ENCODE measurements at places on chromosomes 12 and 14.

GRCh38 chr12:54935235-54935951, 49.2 kb downstream of the TESPA1 start:
- peak; percentile 93 for DNase-seq

GRCh38 chr12:121009741-121010140, 6.5 kb downstream of the C12orf43 start:
- peak; percentile 60 for DNase-seq

DNA sequence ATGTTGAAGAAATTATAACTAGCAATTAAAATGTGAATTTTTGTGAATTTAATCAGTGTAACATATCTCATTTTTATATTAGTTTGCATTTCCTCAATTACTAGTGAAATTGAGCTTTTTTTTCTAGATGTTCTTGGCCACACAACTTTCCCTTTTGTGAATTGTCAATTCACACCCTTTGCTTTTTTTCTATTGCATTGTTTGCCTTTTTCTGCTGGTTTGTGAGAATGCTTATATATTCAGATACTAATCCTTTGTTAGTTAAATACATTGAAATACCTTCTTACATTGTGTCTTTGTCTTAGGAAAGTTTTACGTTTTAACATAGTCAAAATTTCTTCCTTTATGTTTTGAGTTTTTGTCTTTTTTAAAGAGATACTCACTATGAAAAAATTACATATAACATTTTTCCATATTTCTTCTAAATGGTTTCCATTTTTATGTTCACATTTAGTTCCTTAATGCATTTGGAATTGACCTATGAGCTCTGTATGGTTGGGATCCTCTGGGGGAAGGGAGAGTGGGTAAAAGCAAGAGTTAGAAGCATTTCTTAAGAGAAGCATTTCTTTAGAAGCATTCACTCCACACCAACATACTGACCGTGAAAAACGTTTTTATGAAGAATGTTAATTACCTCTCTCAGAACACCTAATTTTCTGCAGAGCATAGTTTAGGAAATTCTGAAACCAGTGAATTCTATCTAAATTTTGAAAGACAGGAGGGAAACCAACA, 126.0 kb downstream of the CAPZA3 start:
- no peak for DNase-seq

DNA sequence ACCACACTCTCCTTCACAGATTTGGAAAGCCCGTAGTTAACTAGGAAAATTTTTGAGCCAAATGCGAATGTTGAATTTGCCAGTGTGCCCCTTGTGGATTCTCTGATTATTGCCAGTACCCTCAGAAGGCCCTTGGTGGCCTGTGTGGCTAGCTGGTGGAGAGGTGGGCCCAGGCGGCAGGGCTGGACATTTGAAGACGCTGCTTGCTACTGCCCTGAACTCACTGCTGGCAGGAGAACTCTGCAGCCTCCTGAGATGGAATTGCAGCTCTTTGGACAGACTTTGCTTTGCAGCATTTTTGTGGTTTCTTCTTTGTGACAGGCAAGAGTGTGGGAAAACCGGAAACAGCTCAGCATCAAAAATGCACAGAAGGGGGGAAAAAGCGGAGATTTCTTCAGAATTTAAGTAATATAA, 97.6 kb downstream of the TGFB3 start:
- peak; percentile 76 for DNase-seq

DNA sequence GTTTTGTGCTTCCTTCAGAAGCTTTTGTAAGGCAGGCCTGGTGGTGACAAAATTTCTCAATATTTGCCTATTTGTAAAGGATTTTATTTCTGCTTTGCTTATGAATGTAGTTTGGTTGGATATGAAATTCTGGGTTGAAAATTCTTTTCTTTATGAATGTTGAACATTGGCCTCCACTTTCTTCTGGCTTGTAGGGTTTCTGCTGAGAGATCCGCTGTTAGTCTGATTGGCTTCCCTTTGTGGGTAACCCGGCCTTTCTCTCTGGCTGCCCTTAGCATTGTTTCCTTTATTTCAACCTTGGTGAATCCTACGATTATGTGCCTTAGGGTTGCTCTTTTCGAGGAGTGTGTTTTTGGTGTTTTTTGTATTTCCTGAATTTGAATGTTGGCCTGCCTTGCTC, 58.2 kb downstream of the NUBPL start:
- no peak for DNase-seq

GRCh38 chr14:105021656-105022275, 883 bp upstream of the CDCA4 start:
- DNase-seq: peak; percentile 70

DNA sequence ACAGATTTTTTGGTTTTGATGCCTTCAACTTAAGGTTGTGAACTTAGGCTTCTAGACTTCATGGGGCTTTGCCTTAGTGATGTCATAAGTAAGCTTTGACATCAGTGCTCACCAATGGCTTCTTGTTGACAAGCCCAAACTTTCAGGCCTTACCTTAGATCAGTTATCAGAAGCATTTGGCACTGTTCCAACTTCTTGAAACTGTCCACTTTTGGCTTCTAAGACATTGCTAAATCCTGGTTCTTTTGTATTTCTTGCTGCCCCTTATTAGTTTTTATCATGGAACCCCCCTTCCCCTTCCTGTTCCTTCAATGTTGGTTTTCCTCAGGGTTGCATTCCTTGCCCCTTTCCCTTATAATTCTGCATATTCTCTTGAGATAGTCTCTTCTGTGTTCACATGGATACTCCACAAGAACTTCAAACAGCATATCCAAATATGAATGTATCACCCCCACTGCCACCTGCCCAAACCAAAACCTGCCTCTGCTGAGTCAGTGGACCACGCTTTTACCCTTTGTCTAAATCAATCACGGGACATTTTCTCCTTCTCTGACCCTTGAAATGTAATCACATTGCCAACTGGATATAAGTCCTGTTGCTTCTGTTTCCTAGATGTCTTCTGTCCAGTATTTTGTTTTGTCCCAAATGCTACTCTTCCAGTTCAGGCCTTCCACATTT, 7.9 kb downstream of the PFKM start:
- peak; percentile 8 for DNase-seq

GRCh38 chr14:41350476-41350875, 256.2 kb upstream of the LRFN5 start:
- no peak for DNase-seq

DNA sequence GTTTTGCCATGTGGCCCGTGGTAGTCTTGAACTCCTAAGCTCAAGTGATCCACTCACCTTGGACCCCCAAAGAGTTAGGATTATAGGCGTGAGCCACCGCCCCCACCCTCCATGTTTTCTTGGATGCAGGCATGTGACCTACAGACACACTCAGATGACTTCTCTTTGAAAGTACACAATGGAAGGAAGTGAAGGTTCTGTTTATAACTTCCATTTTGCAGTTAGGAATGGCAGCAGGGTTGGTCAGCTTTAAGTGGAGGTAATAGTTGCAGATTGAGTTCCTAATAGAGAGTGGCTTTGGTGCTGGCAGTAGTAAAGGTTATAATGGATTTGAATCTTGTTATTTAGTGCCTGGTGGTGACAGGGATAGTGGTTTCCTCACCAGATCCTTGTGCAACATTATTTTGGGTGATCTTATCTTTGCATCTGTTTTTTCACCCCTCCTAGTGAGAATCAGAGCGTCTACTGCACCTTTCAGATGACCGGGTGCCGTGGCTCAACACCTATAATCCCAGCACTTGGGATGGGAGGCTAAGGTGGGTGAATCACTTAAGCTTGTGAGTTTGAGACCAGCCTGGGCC, 15.3 kb downstream of the LARP4 start:
- no peak for DNase-seq

DNA sequence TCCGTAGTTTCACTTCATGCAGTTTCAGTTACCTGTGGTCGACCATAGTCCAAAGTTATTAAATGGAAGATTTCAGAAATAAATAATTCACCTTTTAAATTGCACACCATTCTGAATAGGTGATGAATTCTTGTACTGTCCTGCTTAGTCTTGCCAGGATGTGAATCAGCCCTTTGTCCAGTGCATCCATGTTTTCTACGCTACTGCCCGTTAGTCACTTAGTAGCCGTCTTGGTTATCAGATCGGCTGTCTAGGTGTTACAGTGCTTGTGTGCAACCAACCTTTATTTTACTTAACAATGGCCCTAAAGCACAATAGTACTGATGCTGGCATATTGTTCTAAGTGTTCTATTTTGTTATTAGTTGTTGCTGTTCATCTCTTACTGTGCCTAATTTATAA, 146.7 kb downstream of the ACSS3 start:
- DNase-seq: no peak

DNA sequence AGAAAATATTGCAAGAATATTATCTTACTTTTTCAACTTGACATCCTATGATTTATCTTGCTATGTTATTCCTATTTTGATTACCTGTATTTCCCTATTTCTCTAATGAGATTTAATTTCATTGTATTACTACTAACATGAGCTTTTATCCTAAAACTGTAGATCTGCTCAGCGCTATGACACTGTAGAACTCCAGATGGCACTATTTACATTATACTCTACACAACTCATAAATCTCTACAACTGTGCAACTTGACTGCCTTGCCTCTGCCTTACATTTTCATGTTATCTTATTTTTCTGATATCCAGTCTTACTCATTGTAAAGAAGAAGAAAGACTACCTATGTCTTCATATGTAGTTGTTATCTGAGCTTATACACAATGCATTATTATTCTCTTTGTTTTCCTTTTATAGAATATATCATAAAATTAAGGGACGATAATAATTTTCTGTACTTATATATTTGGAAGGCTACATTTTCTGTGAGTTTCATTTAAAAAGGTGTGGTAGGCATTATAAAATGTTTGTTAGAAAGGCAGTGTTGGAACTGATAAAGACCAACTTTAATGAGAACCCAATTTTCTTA, 24.1 kb downstream of the NUP37 start:
- DNase-seq: peak; percentile 51

GRCh38 chr12:108784270-108784669, 53.0 kb upstream of the CORO1C start:
- no peak for DNase-seq

All from ELR (cell line).